OCI-LY7 (cell line): ENCODE measurements at places on chromosomes 7 and 10. TPM values are rescaled to one million over a fixed set of nuclear protein-coding genes. Genes with fewer than 3 reads are reported as not detected.
A peak's percentile ranks its signal among the peaks of the same experiment; 100 is the strongest.

CFAP43 gene
- total RNA-seq, result not detected in 2 replicates

STOX1 gene
- 2.5 and 2.6 TPM in 2 replicates for total RNA-seq

DNA sequence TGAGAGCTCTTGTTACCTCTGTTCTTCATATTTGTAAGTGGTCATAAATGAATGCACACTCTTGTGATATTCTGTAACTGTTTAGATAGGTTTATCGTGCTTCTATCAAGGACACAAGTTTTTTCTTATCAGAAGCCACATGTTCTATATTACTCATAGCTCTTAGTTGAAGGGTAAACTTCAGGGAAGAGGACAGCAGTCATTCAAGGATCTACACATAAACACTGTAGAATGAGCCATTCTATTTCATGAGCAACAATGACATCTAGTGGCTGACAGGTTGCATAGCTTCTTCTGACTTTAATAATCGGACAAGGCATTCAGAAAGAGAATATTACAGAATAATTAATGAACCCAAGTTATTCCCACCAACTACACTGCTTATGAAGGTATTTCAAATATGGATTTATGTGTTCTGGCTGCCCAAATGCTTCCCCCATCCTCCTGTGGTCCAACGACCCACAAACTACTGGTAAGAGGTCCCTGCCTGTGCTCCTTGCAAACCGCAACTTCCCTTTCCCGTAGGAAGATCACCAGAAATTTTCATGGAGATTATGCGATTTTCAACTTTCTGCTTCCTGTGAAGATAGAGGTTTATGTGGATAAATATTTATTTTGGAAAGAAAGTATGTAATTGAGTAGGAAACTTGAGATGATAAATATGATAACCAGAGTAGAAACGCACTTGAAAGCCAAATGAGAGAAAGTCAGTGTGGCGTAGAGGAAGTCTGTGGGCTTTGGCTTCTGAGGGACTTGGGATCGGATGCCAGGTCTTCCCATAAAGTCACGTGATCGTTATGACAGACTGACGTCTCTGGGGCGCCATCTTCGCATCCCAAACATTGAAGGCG is 16.8 kb upstream of the ABCB5 start:
- DNase-seq, result peak; percentile 50

- DNase-seq, result no peak
Measured at GRCh38 chr7:134317434-134317833, 704 bp upstream of the SLC35B4 start.

DNA sequence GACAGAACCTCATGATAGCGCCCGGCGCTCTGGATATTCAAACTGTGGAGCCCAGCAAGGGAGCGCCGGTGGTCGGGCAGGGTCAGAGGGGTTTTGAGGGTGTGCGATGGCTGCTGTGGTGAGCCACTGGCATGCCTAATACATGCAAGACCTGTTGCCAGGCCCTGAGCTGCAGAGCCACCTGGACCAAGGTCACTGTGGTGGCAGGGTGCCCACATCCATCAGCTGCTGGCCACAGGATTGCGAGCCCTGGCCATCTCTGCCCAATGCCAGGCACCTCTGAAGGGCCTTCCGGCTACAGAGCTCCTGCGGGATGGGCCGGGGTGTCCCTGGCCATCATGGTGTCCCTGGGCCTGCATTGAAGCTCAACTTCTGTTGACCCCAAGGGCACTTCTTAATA is 123.0 kb upstream of the TNRC18 start:
- DNase-seq, result no peak

DNA sequence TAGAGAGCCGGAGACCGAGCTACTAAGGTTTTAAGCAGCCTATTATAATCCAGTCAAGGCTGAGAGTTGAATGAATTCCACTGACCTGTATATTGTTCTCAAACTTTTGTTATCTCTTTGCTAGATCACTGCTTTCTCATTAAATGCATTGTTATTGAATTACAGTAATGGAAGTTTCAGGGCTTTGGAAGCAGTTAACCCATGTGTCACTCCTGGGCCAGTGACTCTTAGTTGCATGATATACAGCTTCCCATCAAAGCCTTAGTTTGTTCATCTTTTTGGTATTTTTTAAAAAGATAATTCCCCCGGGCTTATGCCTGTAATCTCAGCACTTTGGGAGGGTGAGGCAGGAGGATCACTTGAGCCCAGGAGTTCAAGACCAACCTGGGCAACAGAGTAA is 55.4 kb upstream of the KIAA1217 start:
- no peak for DNase-seq

DNA sequence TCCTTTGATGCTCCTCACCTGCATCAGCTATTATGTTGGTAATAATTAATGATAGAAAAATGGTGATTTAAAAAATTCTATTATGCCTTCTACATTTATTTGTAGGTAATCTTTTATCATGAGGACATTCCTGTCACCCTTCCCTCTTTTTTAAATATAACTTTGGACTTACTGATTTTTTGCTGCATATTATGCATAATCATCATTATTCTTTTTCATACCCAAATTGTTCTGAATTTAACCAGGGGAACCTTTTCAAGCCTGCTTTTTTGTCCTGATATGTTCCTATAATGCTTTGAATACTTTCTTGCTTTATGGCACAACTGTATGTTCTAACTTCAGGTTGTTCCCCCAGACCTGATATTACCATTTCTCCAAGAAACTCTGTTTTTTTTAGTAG is 48.5 kb downstream of the TAX1BP1 start:
- no peak for DNase-seq

DNA sequence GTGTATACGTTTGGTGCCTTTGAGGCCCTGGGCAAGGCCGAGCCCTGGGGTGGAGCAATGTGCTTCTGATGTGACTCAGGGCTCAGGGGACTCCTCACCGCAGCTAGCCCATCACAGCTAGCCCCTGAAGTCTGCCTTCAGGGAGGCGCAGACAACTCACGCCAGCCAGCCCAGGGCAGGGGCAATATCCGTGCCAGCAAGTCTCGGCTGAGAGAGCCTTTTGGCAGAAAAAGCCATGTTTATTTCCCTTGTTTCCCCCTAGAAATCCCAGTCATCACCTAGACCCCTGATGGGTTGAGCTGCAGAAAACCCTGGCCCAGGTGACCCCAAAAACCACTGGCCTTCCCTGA is 90.4 kb downstream of the CHST15 start:
- DNase-seq, result no peak

GRCh38 chr10:103512591-103513379 is 19.3 kb downstream of the NEURL1 start:
- DNase-seq, result no peak

DNA sequence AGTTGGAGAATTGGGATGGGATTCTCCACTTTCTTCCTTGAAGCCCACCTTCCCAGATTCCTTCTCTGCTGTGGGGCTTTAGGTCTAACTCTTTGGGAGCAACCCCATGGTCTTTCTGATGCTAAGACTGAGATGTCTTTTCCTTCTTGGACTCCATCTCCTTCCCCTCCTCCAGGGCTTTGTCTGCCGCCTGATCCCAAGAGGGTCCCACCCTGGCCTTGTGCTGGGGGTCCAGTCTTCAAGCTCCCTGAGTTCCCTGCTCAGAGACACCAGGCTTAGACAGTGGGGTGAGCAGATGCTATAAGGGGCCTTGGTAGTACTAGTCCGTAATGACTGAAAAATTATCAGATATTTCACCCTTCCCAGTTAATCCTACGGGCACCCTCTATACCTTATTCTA is 150.5 kb downstream of the PTPN20 start:
- DNase-seq, result no peak
